ENCODE measurements at places on chromosomes 12 and 14.

DNA sequence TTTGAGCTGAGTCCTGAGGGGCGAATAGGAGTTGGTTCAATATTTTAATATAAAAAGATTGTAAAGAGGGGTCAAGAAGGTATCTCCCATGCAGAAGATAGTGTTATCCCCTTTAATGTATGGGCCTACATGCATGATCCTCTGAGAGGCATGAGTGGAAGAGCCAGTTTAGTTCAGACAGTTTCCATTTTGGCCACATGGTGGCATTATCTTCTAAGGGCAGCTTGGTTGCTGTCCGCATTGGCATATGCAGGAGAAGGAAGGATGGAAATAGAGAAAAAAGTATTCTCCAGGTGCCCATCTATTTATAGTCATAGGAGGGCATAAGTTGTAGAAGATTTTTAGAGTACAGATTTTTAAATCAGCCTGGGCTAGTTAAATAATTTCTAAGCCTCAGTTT lies 5.4 kb downstream of the SAMD4A start:
- DNase-seq = no peak

- no peak for DNase-seq
Observed at GRCh38 chr14:33408291-33408690, 469.6 kb downstream of the NPAS3 start.

GRCh38 chr14:97791906-97792305 lies 994.7 kb downstream of the VRK1 start:
- DNase-seq = no peak

- DNase-seq = no peak
Observed at GRCh38 chr14:91272341-91273272, 28.1 kb upstream of the GPR68 start.

GRCh38 chr12:132724506-132725241 lies 14.0 kb downstream of the PGAM5 start:
- DNase-seq = no peak

GRCh38 chr14:77067632-77068516 lies 30.2 kb upstream of the CIPC start:
- no peak for DNase-seq

GRCh38 chr12:67358781-67359338 lies 89.7 kb downstream of the CAND1 start:
- no peak for DNase-seq

DNA sequence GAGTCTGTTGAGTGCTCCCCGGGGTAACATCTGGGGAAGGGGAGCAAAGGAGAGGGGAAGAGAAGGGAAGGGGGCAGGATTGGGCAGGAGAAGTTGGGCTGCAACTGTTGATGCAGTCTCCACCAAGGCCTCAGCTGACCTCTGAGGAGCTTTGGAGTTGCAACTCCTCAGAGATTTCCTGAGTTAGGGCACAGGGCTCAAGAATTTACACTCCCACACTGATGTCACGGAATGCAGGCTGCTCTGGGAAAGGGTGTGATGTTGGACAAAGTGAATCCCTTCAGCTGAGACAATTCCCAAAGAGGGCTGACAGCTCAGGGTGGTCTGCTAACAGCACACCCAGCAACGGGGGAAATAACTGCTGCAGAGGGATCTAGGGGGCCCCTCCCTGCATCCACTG lies 295.6 kb downstream of the PCNX1 start:
- DNase-seq = no peak

DNA sequence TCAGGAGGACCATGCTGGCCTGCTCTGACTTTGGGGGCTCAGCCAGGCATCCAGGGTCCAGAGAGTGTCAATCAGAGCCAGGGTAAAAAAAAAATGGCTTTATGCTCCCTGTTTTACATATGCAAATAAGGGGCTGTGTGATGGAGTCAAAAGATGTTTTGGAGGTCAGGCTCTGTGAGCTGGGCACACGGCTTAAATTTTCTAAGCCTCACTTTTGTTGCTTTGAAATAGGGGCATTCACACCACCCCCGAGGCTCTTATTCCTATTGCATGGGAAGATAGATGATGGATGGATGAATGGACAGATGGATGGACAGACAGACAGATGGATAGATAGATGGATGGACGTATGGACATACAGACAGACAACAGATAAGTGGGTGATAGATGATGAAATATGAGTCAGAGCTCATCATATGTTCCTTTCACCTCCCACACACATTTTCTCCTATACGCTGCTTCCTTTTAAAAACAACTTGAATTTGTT lies 42.7 kb downstream of the RIN3 start:
- no peak for DNase-seq

DNA sequence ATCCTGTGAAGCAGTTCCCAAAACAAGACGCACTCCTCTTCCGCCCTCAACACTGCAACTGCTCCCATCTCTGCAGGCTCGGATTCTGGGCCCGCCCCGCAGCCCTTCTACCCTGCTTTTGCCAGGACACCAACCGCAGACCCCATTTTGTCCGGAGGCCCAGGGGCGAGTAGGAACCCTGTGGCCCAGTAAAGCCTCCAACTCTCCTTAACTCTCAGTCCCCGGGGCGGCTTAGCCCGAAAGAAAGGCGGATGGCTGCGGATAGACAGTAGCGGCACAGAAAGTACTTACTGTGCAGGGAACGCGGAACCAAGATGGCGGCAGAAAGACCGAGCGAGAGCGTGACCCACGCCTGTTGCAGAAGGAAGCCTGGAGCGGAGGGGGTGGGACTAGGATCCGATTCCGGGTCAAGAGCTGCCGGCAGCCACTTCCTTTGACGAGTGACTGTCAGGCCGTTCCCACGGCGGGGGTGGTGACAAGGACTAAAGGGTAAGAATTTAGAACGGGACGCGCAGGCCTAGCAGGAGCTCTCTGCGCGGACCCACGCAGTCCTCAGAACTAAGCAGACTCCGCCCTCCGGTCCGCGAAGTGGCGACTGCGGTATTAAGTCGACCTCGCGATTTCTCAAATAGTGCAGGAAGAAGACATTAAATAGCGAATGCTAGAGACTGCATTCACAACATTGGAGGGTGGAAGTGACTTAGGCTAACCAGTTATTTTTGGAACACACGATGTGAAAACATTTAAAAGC lies at the start of gene NACA:
Gene NACA (minus strand): TSS at position 328 of the 751 bp plus-strand sequence. CDS start 778 bp downstream, outside the sequence.
- peak; percentile 97 for DNase-seq

- DNase-seq = no peak
Observed at GRCh38 chr12:5213990-5214389, 170.3 kb downstream of the KCNA5 start.
